ENCODE measurements at places on chromosomes 13 and 19. TPM values are rescaled to one million over a fixed set of nuclear protein-coding genes. Genes with fewer than 3 reads are reported as not detected.

DNA sequence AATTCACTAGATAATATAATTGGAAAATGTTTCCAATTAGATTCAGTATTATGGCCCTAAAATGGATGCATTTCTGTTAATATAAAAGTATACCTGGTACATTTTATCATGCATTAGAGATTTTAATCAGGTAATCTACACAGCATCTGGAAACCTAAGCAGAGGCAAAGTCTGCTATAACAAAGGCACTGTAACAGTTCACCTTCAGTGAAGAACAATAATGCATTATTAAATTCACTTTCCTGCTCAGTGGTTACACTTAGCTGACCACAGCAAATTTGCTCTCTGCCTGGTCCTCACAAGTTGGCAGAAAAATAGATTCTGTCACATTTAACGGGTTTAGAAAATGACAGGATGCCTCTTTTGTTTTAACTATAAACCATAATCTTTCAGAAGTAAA is 326.9 kb downstream of the DACH1 start:
- no peak for DNase-seq

DNA sequence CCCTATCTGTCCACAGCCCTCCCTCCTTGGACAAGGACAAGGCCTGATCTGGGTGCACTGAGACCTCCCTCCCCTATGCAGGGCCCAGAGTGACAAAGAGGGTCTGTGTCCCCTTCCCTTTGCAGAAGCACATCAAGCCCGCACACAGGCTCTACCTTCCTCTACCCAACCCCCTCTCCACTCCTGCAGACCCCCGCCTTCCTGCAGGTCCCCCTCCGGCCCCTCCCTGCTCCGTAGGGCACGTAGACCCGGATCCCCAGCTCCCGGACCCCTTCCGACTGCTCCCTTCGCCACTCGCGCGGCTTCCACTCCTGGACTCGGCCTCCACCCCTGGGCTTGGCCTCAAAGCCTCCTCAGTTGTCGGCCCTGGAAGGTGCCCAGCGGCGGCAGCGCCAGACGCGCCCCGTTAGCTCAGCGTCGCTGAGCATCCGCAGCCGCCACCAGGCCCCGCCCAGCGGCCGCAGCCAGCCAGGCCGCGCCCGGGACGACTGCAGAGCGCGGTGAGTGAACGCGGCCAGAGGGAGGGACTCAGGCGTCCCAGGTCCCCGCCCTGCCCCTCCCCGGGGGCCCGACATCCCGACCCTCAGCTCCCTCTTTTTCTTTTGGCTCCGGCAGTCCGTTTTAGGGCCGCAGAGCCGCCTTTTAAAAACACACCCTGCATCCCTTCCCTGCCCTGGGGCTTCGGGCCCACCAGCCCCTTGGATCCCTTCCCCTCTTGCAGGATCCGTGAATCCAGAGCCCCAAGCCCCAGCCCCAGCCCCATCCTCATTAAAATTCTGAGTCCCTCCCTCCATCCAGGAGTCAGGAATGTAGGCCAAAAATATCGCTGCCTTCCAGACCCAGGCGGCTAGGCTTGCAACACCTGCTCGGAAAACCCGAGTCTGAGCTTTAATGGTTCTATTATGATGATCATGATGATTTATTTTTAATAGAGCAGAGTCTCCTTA is 1.5 kb upstream of the MYADM start:
- no peak for DNase-seq

The SPHK2 gene
- 30.2 TPM for polyA plus RNA-seq

- DNase-seq: no peak
Measured at GRCh38 chr19:55552620-55553019, 7.3 kb upstream of the SBK3 start.

The ZNF878 gene
- polyA plus RNA-seq: 2.1 TPM

DNA sequence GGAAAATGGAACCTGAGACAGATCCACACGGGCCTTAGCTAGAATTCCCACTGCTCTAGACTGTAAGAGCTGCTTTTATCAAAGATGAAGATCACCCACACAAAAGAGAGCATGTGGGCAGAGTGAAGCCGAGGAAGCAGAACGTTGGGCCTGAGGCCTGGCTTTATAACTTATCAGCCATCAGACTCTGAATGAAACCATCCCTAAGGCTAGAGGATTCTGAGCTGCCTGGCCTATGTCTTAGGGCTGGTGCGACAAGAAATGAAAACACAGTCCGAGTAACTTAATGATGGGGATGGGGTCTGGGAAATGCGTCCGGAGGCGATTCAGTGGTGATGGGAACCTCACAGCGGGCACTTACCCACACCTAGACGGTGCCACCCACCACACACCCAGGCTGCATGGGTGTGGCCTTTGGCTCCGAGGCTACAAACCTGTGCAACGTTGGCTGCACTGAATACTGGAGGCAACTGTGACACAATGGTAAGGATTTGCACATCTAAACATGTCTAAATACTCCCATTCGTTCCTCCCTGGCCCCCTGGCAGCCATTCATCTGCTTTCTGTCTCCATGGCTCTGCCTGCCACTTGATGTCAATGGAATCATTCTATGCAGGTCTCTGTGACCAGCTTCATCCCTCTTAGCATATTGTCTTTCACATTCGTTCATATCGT is 62.0 kb downstream of the SLC15A1 start:
- no peak for DNase-seq

- no peak for DNase-seq
Measured at GRCh38 chr13:44231786-44232516, 141.7 kb upstream of the SERP2 start.

DNA sequence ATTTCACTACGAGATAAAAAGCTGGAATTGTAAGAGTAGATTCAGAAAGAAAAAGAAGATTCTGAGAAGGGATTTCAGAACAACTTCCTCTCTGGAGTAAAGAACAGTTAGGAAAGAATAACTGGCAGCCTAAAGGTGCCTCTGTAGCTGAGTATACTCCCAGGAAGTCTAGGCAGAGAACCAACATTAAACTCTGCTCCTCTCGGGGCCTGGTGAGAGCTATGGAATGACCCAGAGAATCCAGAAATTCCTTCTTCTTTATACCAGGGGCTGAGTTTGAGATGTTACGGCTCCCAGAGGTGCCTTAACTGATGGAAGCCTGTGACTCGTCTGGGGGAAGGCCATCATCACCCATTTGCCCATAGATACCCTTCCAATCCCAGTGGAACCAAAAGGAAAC is 39.1 kb downstream of the FAM216B start:
- DNase-seq: no peak

DNA sequence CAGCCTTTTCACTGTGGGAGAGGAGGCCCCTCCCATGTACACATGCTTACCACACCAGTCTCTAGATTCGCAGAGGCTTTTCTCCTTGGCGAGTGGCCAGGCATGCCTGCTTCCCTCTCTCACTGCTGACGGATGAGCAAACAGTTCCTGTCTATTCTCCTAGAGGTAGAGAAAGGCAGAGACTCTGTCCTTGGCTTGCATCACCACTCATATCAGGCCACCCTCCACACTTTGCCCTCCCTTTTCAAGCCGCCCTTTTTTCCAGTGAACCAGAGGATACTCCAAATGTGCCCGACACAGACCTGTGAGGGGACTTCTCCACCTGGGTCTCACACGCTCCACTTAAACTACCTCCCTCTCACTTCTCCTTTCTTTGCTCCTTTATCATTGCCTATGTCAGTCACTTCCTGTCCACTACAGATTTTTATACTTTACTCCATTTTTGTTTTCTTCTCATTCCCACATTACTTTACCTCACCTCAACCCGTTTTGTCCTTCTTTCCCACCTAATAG is 284.6 kb downstream of the DNAJC15 start:
- no peak for DNase-seq

GRCh38 chr13:105904034-105904742 is 631.3 kb downstream of the EFNB2 start:
- no peak for DNase-seq

DNA sequence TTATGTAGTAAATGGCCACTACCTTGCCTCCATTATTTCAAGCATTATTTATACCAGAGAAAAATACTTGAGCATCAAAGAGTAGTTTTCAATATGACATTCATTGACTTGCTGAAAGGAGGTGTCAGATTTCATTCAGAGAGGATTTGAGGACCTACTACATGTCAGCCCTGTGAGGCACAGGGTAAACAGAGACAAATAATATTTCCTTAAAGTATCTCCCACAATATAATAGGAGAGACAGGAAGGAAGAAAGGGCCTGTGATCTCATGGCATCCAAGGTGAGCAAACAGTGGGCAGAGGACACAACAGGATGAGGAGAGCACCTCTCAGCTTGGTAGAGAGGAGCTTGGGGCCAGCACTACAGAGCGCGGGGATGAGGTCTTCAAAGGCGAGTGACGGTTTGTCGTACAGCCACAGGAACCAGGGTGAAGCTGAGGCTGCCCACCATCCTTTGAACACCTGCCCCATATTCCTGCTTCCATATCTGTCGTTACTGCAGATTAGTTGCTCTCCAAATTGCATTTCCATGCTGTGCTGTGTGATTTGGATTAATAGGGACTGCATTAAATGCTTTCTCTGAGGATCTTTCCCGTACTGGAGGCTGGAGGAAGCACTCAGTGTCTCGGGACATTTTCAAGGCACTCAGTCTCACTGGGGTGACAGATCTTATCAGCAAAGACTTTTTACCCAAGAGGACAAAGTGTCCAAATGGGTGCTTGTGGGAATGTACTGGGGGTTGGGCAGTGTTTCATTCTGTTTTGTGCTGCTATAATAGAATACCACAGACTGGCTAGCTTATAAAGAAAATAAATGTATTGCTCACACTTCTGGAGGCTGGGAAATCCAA is 59.2 kb downstream of the GJA3 start:
- no peak for DNase-seq

The IFNL1 gene
- polyA plus RNA-seq: not detected

GRCh38 chr19:34225659-34226015 is 28.7 kb upstream of the GARRE1 start:
- DNase-seq: no peak

DNA sequence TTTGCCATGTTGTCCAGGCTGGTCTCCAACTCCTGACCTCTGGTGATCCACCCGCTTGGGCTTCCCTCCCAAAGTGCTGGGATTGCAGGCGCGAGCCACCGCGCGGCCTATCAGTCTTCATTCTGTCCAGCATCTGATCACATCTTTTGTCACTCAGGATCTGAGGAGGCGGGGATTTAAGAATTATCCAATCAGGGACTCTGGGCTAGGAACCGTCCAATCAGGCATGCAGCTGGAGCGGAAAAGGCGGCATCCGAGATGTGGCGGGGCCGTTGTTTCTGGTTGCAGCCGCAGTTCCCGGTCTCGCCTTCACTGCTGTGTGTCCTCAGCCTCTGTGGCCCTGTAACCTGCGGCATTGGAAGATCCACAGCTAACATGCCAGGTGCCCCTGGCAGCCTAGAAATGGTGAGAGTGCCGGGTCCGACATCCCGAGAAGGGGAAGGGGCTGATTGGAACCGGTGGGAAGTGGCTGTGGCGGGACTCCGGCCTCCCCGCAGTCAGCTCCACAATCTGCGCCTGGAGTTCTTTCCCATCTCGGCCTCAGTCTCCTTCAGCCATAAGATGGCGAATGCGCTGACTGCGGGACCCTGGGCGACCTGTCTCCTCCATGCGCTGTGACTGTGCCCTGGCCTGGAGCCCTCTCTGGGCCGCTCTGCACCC is at the start of gene ZNF729:
Gene ZNF729 (plus strand): TSS at position 291 of the 660 bp plus-strand sequence. CDS start 85 bp downstream, at position 376.
- peak; percentile 65 for DNase-seq

DNA sequence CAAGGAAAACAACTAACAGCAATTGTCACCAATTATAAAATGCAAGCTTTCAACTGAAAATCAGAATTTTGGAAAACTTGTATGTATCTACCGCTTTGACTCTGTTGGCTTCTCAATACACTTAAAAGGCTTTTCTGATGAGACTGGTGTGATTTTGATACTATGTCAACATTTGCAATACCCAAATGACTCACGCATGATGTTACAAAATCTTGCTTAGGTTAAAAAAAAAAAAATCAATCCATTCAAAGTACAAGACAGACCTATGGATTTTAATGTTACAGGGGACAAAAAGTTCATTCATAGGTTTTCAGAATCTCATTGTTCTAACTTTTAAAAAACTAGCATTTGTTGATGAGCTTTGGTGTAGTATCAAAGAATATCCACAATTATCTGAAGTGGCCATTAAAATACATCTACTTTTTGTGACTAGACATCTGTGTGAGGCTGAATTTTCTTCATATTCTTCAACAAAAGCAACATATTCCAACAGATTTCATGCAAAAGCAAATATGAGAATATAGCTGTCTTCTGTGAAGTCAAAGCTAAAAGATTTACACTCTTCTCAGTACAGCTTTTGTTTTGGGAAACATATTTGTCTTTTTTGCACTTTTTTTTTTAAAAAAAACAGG is 10.7 kb downstream of the ELF1 start:
- DNase-seq: no peak

GRCh38 chr13:110289174-110289573 is 17.8 kb downstream of the COL4A1 start:
- DNase-seq: no peak

DNA sequence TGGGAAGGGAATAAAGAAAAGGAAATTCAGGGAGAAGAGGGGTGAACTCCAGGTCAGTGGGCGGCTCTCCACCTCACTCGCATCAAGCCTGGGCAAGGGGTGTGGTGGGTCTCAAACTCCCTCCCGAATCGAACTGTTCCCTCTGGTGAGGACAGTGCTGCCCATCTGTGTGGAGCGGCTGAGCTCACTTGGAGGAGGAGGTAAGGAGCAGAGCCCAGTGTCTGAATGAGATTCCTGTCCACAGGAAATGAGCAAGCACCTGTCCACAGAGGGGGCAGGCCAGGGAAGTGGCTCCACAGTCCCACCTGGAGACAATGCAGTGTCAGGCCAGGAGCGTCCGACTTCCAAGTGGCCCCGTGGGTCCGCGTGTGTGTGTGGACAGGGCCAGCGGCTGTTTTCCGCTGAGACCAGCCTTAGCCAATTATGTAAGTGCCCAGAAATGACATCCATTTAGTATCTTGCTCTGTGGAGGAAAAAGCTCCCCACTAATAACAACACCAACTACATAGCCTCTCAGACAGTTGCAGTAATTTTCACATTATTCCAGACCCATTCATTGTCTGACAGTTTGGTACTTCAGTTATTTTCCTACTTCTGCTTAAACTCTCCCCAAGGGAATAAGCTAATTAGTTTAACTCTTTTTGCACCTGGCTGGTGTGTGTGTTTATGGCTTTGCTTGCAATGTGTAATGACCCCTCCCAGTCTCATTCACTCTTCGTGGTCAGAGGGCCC is 114.6 kb downstream of the SOX1 start:
- DNase-seq: no peak

The TMC4 gene
- polyA plus RNA-seq: 48.0 TPM

DNA sequence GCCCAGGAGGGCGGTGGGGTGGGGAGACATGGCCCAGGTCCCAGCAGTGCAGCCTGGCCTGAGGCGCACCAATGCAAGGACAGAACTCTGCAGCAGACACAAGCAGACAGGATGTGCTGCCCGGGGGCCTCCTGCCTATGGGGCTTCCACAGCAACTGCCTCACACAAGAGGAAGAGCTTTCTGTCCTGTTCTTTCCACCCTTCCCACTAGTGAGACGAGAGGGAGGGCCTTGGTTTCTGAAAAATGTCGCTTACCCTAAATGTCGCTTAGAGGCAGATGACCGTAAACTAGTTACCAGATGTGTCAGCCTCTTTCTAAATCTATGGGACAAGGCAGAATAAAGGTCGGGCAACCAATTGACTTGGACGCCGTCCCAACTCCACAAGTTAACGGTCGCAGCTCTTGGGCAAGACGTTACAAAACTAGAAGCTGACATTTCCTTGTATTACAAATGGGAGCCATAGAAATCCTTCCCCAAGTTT is at the start of gene LAIR1:
Gene LAIR1 (minus strand): TSS at position 157 of the 483 bp plus-strand sequence. CDS start 127 bp downstream, at position 30.
- no peak for DNase-seq

- no peak for DNase-seq
Measured at GRCh38 chr13:110119935-110120905, 186.7 kb downstream of the COL4A1 start.

All from left renal cortex interstitium (tissue), 4 donors.